ENCODE measurements at places on chromosomes 5 and 9.

DNA sequence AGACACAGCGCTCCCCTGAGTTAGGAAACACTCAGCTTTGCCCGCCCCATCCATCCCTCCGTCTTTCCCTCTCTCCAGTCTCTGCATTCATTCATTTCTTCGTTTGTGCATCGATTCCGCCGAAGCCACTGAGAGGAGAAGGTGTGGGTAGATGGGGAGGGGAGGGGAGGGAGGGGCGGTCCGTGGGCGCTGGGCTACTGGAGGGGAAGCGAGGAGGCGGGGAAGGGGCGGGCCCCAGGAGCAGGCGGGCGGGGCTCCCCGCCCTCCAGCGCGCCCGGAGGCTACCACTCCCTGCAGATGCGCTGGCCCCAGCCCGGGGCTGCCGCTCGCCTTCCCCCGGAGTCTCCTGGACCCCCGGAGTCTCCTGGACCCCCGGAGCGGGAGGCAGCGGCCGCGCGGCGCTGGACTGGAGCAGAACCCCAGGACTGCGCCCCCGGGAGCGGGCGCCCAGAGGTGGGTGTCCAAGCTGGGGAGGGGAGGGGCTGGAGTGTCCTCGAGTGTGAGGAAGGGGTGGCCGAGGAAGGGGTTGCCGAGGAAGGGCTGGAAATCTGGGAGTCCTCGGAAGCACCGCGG lies 159.5 kb downstream of the C9orf152 start:
- no peak for DNase-seq

DNA sequence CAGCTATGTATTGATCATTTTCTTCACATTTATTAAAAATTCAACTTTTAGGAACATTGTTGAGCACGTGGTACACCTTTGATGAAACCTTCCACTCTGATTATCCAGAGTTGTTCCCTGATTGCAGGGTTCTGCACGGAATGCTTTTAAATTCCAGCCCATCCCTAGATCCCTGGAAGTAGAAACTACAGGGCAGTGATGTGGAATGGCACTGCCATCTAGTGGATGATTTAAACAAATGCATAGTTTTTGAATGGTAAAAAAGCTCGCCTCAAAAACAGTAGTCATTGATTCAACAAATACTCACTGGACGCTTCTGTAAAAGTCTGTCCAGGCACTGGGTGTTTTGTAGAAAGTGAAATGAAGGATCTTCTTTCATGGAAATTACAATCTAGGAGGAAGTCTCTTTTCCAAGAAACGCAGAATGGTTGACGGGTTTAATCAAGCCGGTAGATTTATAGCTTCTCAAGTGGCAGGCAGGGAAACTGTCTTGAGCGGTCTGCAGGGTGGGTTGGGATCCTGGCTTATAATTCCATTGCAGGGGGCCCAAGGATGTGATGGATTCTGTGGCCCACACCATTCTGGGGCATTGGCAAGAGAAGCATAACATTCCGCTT lies 118.4 kb downstream of the ARHGAP26 start:
- DNase-seq: no peak

DNA sequence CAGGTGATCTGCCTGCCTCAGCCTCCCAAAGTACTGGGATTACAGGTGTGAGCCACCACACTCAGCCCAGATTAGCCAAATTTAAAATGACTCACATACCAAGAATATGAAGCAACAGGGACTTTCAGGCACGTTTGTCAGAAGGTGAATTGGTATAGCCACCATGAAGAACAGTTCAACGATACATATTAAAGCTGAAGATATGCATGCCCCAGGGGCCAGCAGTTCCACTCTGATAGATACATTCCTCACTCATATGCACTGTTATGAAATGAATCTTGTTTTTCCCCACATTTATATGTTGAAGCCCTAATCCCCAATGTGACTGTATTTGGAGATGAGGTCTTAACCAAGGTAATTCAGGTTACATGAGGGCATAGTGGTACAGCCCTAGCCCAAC lies 22.5 kb downstream of the SLC35D2 start:
- no peak for DNase-seq

DNA sequence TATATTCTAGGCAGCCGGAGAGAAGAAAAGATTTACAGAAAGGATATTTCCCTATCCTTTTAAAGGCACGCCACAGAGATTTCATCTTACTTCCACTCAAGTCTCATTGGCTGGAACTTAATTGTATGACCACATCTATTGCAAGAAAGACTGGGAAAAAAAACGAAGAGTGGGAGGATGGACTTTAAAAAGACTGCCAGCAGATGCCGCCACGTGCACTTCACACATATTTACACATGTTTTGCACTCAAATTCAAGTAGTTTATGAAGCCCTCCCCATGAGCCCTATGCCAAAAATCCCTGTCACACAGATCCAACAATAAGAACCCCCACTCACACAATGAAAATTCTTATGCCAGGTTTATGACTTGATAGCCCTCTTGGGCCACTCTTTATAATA lies 138.5 kb upstream of the TYRP1 start:
- DNase-seq: no peak

GRCh38 chr5:132499440-132500243 lies 9.1 kb upstream of the IRF1 start:
- DNase-seq: no peak

- DNase-seq: no peak
These were observed 12.6 kb upstream of the UGT3A2 start for GRCh38 chr5:36079200-36079781.

GRCh38 chr9:91783411-91783810 lies 166.6 kb downstream of the ROR2 start:
- DNase-seq: no peak

DNA sequence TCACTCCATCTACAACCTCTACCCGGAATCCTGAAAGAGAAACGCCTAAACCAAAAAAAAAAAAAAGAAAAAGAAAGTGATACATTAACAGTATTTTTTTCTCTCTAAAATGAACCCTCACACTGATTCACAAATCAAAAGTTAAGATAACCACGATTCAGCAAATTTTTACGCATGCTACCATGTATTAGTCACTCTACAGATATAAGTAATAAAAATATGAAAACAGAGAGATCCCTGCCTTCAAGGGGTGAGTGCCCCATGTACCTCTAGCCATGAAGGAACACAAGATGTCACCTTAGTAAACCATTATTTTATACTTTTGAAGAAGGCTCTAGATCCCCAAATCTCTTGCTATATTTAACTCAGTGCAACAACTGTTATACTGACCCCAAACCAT lies 33.4 kb downstream of the CEMIP2 start:
- DNase-seq: no peak

DNA sequence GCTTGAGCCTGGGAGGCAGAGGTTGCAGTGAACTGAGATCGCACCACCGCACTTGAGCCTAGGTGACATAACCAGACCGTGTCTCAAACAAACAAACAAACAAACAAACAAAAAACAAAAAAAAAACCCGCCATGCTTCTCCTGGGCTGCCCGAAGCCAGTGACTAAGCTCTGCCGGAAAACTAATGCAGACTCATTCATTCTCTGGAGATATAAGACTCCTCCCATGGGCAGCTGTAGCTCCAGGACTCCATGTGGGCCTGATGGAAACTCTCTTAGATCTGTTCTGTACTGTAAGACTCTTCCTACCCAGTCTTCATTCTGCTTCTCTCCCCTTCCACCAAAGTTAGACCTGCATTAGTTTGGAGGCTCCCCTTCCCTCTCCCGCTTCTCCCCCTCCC lies 11.1 kb downstream of the GLDC start:
- no peak for DNase-seq

- DNase-seq: no peak
These were observed 39.6 kb downstream of the SGCD start for GRCh38 chr5:156366521-156366920.

DNA sequence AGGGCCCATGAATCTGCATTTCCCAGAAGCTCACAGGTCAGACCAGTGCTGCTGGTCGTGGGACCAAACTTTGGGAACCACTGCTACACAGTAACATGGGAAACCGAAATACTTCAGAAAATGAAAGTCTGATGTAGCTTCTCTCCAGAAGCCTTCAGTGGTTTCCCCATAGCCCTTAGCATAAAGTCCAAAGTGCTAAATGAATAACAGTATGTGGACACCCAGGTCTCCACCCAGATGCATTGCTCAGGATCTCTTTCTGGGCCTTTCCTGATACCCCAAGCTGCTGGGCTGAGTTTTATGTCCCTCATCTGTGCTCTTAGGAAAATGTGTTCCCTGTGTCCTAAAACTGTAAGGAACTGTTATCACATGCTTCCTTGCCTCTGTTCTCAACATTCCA lies 100.4 kb downstream of the NFIB start:
- no peak for DNase-seq

- no peak for DNase-seq
These were observed 221.8 kb downstream of the SNX18 start for GRCh38 chr5:54739371-54739770.

GRCh38 chr9:112097712-112098688 lies 77.1 kb downstream of the SUSD1 start:
- DNase-seq: no peak

DNA sequence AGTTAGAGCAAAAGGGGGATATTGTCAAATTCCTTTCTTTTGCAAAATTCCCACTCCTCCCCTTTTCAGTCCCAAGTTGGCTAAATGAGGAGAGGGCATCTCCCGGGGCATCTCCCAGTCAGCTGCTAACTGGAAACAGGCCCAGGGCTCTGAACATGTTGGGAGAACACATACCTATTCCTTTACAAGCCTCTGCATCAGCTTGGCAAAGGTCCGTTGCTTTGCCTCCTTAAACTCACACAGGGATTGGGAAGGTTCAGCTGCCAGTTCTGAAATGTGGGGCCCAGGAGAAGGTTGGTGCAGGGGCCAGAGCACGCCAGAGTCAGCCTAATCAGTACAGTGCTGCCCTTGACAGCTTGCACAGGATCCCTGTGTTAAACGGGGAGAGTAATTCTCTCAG lies 11.0 kb upstream of the DMRT3 start:
- no peak for DNase-seq

- no peak for DNase-seq
These were observed 163.9 kb upstream of the SH3GL2 start for GRCh38 chr9:17414986-17415385.

DNA sequence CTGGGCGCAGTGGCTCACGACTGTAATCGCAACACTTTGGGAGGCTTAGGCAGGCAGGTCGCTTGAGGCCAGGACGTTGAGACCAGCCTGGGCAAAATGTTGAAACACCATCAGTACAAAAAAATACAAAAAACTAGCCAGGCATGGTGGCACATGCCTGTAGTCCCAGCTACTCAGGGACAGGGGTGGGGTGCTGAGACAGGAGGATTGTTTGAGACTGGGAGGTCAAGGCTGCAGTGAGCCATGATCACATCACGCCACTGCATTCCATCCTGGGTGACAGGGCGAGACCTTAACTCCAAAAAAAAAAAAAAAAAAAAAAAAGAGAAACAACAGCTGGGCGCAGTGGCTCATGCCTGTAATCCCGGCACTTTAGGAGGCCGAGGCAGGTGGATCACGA lies 23.7 kb downstream of the DCAF12 start:
- DNase-seq: no peak

GRCh38 chr9:137319011-137319738 lies 17.1 kb upstream of the NRARP start:
- DNase-seq: no peak

DNA sequence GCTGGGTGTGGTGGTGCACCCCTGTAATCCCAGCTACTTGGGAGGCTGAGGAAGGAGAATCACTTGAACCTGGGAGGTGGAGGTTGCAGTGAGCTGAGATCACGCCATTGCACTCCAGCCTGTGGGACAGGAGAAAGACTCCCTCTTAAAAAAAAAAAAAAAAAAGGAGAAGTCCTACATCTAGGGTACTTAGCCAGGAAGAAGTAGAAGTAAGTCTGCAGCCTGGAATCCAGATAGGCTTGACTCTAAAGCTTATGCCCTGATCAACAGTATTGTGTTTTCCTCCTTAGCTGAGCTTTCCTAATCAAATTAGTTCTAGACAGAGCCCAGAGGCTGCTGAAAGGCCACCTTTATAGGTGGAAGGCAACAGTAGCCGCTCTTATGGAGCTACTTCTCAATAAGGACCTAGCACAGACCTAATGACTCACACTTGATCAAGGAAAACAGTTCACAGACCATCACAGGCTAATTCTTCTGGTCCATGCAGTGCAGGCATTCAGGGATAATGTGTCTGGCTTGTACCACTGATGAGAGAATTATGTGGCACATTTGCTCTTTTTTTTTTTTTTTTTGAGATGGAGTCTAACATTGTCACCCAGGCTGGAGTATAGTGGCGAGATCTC lies 105.5 kb upstream of the KLF4 start:
- no peak for DNase-seq

- DNase-seq: no peak
These were observed 26.0 kb downstream of the GARNL3 start for GRCh38 chr9:127290561-127291065.

DNA sequence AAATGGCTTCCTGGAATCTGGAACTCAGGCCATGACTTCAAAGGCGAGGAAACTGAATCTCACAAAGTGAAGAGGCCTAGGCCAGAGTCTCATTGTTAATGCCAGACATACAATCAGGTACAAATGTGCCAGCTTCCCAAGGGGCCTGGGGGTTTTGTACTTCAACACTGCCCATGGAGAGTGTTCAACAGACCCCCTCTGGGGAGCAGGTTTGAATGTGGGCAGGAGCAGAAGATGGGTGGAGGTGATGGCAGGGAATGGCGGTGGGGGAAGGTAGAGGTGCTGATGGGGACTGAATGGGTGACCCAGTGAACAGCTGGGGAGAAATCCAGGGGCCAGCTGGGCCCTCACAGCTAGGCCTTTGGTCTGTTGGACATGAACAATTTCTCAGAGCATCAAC lies 12.0 kb downstream of the FOXI1 start:
- DNase-seq: no peak

DNA sequence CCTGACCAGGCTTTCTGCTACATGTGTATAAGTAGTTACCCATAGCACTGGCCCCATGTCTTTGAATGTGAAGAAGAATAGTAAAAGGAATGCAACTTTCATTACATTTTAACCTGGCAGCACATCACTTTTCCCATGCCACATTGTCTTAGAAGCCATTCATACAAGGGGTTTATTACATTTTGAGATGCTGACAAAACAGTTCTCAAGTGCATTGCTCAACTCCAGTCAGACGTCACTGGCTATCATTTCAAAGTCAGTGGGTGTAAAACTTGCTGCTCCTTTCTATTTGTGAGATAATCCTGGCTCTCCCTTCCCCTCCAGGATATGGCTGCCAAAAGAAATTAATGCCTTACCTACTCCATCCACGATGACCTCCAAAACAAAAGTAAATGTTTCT lies 97.0 kb upstream of the VCAN start:
- no peak for DNase-seq

GRCh38 chr5:53357439-53357838 lies 123.0 kb upstream of the FST start:
- no peak for DNase-seq

DNA sequence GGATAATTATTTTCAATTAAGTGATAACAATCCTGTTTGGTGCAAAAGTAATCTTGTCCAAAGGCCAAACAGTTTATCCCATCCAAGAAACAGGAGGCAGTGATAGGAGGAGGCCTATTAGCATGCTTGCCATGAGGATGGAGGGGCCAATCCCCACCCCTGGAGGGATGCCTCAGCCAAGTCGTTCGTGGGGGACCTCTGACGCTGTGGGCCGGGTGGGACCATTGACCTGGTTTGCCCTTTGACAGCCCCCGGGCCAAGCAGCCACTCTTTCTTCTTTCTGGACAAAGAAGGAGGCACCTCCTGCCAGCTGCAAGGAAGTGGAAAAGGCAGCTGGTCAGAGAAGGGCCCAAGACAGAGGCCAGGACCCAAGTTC lies 39.5 kb upstream of the GRHPR start:
- no peak for DNase-seq
